ENCODE measurements at places on chromosomes 1 and 21. TPM values are rescaled to one million over a fixed set of nuclear protein-coding genes. Genes with fewer than 3 reads are reported as not detected.

DNA sequence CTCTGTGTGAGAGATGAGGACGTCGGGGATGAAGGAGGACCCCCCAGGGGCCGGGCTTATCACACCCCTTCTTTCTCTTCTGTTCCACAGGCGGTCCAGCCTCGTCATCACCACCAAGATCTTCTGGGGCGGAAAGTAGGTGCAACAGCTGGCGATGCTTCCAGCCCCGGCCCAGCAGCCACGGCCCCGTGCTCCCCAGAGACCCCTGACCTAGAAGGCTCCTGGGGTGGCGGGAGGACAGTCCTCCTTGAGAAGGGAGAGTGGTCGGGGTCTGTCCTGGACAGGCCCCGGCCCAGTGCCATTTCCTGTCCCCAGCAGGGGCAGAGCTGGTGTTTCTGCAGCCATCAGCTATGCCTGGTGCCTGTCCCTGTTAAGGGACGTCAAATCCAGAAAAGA lies 41.7 kb downstream of the KCNAB2 start:
- no peak for DNase-seq

The TEDDM1 gene
- total RNA-seq = not detected

The OLIG2 gene
- total RNA-seq = not detected

DNA sequence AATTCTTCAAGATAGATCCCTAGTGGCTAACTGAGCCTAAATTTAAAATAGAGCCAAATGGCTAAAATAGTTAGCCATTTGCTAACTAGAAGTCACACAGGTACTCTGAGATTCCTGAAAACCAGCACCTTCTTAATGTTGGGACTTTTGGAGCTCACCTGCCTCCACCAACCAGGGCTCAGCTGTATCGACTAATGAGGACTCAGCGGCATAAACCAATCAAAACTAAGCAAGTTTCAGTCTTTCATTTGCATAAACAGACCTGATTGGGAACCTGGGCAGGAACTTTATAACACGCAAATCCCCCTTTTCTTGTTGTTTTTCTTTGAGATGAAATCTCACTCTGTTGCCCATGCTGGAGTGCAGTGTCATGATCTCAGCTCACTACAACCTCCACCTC lies 28.5 kb downstream of the TNFRSF9 start:
- DNase-seq = no peak

- DNase-seq = no peak
Observed at GRCh38 chr1:209106237-209106741, 477.2 kb upstream of the CAMK1G start.
